Left kidney (tissue), 8 donors: ENCODE measurements at places on chromosomes 2 and 18. TPM values are rescaled to one million over a fixed set of nuclear protein-coding genes. Genes with fewer than 3 reads are reported as not detected.

DNA sequence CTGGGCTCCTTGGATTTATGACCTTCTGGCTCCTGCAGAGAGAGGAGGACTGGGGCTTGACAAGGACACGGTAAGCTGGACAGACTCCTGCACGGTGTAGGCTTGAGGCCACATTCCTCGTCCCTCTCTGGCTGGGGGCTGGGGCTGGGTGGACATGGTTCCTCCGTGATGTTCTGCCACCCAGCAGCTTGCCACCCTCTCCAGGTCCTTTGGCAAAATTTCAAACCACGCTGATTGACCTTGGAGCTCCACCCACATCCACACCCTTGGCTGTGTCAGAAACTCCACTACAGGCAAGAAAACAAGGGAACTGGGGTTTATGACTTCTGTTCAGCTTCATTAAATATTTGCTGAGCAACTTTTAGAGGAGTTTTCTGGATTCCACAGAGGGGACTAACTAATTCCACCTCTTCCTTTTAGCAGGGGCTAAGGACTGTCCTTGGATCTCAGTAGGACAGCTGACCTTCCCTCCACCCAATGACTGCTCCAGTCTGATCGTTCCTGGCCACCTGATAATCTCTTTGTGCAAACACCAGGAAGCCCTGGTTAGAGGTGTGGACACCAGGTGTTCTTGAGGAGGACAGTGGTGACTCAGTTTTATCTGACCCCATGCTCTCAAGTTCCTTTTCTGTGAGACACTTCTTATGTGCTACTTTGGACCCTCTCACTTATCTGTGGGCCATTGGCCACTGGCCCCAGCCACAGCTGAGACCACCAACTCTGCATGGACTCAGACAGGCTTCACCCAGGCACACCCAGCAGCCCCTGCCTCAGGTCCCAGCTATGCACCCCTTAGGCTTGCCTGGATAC lies 29.3 kb downstream of the GPR55 start:
- DNase-seq: no peak

Gene HJURP
- polyA plus RNA-seq: 33.4 TPM

DNA sequence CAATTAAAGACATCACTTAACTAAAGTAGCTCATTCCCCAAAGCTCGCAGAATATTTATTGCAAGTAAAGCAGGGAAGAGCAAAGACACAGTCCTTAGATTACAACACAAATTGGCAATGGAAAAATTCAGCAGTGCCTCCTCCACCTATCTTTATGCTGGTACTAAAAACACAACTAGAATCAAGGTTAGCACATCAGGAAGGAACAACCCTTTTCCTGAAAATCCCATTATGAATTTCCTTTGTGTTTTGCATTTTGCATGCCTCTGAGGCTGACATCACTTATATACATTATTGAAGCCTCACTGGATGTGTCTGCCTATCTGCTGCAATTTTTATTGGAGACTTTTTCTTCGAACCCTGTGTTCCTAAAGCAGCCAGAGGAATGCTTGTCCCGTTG lies 193.8 kb upstream of the STK17B start:
- no peak for DNase-seq

Gene ICOS
- not detected for polyA plus RNA-seq

DNA sequence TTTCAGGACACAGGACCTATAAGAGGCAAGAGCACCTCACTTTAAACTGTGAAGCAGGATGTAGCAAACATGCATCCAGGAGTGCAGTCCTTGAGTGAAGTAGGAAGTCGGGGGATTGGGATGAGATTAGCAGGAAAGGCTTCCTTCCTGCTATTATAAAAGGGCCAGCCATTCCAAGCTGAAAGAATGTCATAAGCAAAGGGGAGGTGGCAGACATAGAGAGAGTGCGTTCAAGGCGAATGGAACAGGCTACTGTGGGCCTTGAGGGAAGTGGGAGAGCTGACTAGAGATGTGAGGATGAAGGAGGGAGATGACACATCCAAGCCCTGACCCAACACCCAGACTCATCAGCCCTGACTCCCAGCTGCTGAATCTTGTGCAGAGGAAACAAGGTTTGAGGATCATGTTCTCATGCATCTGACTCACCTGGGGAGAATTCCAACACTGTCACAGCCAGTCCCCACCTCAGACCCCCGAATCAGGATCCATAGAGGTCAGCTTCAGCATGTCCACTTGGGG lies 63.9 kb downstream of the GYPC start:
- no peak for DNase-seq

Gene ATP8B1
- polyA plus RNA-seq: 35.0 TPM

- DNase-seq: no peak
Measured at GRCh38 chr2:191374366-191374765, 129.2 kb downstream of the MYO1B start.

Gene DPP4
- polyA plus RNA-seq: 168 TPM

- DNase-seq: no peak
Measured at GRCh38 chr18:21303445-21303844, 61.4 kb downstream of the GREB1L start.

GRCh38 chr18:63040788-63041410 lies 278.7 kb downstream of the BCL2 start:
- DNase-seq: no peak

- DNase-seq: no peak
Measured at GRCh38 chr2:236088368-236089057, 79.7 kb downstream of the GBX2 start.

GRCh38 chr2:24761866-24762265 lies 31.3 kb downstream of the PTRHD1 start:
- DNase-seq: no peak

- DNase-seq: no peak
Measured at GRCh38 chr2:59803586-59803985, 749.9 kb downstream of the BCL11A start.
